Lower leg skin (tissue), 4 donors: ENCODE measurements at places on chromosomes 4 and X. TPM values are rescaled to one million over a fixed set of nuclear protein-coding genes. Genes with fewer than 3 reads are reported as not detected.

DNA sequence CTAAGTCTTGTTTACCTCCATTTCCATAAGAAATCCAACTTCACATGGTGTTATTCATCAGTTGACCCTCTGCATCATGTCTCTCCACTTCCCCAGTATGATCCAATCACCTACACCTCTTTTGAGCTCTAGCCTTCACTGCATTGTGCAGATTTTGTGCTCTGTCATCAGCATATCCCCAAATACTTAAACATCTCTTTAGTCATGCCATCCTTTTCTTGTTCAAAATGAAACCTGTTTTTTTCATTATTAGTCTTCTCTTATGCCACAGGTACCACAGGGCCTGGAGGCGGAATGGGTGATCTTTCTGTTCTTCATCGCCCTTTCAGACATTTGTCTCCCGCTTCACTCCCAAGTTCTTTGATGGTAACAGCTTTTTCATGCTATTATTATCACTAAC lies 382.7 kb upstream of the GALNTL6 start:
- no peak for DNase-seq

DNA sequence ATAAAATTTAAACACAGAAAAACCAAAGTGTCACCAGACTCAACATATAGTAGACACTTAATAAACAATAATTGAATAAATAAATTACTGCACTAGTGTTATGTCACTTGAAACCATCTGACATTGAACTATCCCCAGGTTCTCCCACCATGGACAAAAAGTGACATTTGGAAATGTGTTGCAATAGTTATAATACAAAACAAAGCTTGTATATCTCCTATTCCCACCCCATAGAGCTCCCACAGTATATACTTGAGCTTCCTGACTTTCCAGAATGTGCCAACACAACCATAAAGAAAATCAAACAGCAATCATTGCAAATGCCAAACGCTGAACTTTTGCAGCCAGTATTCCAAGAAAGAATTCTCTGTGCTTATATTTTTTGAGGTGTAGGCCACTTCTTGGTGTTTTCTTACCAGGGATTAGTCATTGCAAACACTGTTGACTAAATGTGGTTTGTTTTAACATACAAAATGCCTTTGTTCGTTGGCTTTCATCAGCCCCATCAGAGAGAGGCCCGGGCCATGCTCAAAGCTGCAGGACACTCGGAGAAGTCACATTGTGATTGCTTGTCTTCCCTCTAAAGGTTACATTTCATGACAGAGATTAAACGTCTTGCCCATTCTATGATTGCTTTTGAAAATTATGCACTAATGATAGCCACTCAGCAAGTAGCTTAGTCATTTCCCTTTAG lies 33.8 kb downstream of the PPARGC1A start:
- DNase-seq = no peak

Gene GATA1
- total RNA-seq = not detected

Gene RAB9B
- total RNA-seq = 0.39 TPM

- no peak for DNase-seq
These were observed 91.0 kb downstream of the OR13H1 start for GRCh38 chrX:131634900-131635299.

DNA sequence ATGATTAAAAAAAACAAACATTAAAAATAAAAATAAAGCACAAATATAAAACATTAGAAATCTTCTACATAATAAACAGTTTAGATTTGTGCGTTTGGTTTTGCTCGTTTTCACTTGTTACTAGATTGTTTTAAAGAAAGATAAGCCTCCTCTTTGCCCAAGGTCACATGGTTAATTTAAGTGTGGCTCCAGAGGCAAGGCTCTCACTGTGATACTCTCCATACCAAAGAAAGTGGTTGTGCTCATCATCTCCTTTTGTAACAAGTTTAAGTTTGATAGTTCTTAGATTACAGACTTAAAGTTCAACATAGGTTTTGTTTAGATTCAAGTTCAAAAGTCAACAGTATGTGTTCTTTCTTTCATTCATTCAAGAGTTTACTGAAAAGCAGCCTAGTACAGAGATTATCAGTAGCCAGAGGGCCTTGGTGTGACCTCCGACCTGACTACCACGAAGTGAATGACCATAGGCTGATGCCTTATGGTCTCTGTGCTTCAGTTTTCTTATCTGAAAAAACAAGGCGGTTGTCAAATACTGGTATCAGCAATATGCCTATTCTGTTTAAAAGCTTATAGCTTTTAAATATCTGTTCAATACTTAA lies 133.2 kb downstream of the ZAR1 start:
- DNase-seq = no peak
